ENCODE measurements at places on chromosomes 12 and 14.

DNA sequence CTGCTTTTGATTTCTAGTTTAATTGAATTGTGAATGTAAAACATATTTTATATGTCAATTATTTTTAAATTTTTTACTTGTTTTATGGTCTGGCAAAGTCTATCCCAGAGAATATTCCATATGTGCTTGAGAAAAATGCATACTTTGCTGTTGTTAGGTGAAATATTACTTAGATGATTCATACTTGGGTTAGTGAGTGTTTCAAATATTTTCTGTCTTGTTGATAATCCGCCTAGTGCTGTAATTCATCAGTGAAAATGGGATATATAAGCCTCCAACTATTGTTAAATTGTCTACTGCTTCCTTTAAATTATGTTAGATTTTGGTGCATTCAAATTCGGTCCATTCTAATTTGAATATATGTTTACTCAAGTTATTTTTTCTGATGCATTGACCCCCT, 395.5 kb downstream of the LRFN5 start:
- DNase-seq, result no peak

DNA sequence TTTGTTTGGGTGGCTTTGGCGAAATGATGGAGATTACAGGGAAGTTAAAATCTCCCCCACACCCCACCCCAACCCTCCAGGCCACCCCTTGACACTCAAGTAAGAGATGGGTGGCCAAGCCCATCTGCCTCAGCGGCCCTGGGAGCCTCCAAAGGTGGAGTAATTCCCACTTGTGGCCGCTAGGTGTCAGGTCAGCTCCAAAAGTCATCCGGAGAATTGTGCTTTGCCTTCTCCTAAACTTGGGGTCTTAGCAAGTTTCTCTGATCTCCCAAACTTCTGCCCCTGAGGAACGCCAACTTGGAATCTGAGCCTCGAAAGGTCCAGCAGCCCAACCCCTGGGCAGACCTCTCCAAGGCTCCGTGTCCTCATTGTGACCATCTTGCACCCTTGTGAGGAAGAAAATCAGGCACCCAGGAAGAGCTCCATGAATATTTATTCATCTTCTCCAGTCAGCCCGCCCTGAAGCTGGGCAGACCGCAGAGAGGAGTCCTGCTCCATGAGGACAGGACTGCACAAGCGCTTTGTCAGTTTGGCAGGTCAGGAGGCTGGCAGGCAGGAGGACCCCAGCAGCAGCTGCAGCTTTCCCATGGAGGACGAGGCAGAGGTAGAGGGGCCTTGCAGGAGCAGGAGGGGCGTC, 46.7 kb downstream of the LRRC74A start:
- peak; percentile 77 for DNase-seq

DNA sequence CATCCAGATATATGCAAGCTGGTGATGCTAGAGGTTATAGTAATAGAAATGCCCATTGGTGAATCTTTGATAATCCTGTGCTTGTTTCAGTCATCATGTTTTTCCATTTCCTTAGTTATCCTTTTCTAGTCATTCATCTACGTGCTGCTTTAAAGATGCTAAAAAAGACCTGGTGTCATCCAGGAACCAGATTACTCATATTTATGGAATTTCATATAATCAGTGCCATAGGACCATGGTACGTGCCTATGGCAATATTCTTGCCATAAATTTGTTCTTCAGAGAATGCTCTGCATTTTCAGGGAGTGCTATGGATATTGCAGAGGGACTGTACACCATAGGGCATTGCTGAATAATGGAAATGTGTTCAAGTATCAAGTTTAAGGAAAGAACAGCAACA, 267.3 kb downstream of the AKAP6 start:
- no peak for DNase-seq

DNA sequence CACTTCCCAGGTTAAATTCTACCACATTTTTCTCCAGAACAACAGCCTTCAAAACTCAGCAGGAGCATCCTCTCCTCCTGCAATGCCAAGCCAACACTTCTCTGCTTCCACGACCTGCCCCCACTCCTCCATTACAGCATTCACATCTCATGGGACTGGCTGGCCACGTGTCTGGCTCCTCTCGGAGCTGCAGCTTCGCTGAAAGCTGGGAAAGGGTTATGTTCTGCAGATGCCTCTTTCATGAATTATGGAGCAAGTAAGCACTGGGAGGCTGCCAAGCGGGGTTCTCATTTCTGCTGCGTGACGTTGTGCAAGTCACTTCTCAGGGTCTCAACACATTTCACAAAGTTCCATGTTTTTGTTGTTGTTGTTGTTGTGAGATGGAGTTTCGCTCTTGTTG, 142.2 kb upstream of the RFLNA start:
- no peak for DNase-seq

DNA sequence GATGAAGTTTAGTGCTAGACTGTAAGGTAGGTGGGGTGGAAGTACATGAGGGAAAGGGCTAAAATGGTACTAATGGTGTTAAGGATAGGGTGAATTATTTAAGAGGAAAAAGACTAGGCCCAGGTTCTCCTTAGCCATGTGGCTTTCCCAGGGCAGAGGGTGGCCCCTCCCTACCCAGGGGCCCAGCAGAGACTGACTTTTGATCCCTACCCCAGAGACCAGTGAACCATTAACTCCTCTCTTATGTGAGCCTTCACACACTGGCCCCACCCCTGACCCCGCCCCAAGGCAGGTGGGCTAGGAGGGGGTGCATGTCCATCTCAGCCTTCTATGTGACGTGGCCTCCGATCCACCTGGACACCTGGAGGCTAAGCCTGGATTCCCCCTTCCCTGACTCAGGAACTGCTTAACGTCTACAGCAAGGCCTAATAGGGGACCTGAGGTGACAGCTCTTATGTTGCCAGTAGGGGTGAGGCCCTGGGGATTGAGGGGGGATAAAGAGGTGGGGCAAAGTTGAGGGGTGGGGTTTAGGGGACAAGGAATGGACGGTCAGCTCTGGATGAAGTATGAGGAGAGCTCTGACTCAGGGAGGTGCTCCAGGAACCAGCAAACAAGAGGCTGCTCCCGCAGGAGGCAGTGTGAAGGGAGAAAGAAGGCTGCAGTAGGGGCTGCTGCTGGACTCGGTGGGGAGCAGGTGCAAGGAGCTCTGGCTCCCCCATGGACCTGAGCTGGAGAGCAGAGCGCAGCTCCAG, 757 bp downstream of the SLC39A5 start:
- no peak for DNase-seq

- no peak for DNase-seq
Measured at GRCh38 chr14:24283796-24284460, 12.5 kb upstream of the RABGGTA start.

All from ecto neural progenitor cell (in vitro differentiated cells).